Muscle of back (tissue), 13 donors: ENCODE measurements at places on chromosomes 1 and 21.

- DNase-seq = peak; percentile 20
Observed at GRCh38 chr1:212814537-212815334, 23.0 kb downstream of the TATDN3 start.

GRCh38 chr1:17567582-17567981, 28.1 kb downstream of the ARHGEF10L start:
- DNase-seq = no peak

DNA sequence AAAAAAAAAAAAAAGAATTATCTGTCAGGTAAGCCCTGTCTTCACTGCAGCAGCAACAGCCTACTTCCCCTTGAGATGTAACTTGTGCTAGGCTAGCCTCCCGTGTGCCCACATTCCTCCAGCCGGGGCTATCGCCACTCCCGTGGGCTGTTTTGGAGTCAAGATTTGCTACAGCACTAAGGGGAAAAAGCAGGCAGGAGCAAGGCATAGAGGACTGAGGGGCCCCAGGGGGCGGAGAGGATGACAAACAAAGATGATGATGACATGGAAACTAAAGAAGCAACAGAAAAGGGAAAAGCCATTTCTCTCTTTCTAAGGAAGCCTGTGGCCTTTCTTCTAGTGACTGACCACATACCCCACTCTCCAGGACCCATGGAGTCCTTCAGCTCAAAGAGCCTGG, 1.9 kb downstream of the TNFAIP8L2 start:
- no peak for DNase-seq

GRCh38 chr21:36861595-36862323, 104.7 kb downstream of the HLCS start:
- no peak for DNase-seq

DNA sequence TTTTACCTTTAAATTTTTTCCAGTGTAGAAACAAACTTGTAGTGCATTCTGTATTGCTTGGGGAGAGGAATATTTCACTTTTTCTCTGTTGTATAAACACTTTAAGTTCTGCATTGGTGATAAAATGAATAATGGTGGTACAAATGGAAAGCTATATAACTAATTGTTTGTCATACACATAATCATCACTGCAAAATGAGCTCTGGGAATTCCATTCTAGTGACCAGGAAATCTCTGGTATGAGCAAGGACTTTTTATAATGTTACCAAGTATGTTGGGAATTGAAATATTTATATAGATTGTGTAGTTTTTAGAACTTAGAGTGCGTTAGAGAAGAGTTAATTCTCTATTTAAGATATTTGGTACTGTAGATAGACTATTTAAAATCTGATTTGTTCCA, 5.0 kb upstream of the FMN2 start:
- peak; percentile 55 for DNase-seq

- no peak for DNase-seq
Observed at GRCh38 chr1:248143311-248143710, 1.6 kb upstream of the OR2M5 start.

GRCh38 chr1:195306281-195306680, 1302.0 kb downstream of the KCNT2 start:
- DNase-seq = peak; percentile 28

GRCh38 chr1:53608071-53608470, 130.9 kb downstream of the GLIS1 start:
- no peak for DNase-seq

DNA sequence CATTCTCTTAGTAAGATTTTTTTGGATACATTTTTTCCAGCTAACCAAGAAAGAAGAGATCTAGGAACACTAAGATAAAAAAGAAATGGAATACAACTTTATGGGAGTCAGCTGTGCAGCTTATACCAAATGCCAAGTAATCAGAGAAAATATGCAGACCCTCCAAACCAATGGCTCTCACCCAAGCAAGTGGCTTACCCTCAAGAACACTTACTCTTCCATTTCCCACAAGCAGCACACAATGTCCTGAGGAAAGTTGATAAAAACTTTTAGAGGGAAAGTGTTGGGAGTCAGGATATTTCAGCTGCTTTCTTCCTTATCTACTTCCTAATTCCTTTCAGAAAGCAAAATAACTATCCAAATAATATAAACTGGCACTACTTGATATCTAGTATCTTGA, 631.8 kb downstream of the RWDD3 start:
- no peak for DNase-seq

GRCh38 chr1:230424391-230425251, 1.5 kb downstream of the PGBD5 start:
- no peak for DNase-seq

GRCh38 chr1:182428043-182428442, 21.9 kb upstream of the RGSL1 start:
- no peak for DNase-seq

DNA sequence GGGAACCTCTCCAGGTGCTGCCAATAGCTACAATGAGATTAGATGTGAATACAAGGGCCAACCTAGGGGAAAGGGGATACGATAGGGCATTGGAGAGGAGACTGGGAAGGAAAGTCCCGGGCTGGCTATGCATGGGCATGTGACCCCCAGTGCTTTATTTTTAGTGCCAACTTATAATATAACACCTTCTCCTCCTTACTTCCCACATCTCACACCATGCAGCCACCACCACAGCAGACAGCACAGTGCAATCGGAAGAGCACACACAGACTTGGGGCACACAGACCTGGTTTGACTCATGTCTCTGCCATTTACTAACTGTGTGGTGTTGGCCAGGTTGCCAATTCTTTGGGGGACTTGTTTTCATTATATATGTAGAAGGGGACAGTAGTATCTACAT, 85.4 kb downstream of the TOMM20 start:
- DNase-seq = no peak

DNA sequence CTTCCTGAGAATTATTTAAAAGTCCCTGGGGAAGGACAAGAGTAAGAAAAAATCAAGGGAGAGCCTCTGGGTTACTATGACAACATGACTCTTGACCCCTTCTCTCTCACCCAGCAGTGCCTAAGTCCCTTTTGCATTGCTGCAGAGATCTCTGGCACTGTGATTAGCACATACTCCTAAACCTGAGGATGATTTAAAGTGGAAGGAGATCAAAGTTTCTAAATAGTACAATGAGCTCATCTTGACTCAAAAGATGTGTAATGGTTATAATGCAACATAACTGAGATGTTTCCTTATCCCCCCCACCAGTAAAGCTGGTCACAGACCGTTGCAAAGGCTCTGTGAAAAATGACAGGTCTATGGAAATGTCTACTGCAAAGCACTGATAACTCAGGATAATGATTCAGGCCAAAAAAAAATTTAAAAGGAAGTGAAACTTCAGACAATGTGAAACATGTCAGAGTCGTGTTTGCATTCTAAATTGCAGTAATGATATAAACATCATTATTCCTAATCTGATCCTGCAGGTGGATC, 519.2 kb downstream of the KIF26B start:
- no peak for DNase-seq

DNA sequence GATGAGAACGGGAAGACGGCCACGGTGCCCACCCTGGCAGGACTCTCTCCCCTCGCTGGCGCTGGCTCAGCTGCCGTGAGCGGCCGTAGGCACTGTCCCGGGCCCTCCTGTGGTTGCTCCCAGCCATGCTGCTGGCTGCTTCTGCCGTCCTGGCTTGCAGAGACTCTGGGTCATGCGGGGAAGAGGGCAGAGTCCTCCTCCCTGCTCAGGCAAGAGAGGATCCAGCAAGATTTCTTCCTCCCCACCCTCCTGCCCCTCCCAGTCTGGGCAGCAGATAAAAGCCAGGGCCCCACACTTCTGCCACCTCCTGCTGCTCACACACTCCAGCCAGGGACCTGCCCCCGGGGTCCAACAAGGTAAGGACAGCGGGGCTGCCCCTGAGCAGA, 60.1 kb downstream of the AGPAT3 start:
- DNase-seq = no peak

DNA sequence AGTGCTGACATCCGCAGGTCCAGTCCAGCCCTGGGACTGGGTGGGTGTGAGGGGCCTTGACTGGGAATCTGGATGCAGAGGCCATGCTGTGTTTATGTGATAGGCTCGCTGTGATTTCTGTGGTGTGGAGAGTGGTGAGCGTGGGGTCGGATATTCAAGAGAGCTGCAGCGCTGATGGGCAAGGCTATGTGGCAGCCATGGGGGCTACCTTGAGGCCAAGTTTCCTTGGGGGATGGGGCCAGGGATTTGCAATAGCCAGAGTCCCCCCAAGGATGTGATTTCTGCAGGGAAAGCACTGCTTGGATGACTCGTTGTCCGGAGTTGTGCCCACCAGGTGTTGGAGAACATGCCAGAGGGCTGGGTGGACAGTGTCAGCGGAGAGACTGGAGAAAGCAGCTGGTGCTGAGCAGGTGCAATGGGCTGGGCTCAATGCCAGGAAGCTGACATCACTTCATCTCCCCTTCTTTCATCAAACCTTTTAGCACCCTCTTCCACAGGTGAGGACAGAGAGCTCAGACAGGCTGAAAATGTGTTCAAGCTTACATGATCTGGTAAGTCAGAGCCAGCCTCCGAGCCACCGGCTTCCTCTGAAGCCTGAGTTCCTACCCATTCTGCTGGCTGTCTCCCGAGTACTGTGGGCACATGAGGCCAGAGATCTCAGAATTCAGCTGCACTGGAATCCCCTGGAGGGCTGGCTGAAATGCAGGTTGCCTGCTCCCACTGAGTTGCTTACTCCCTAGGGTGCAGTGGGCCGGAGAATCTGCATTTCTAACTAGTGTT, 132.9 kb downstream of the RHOU start:
- DNase-seq = no peak

GRCh38 chr1:17447501-17447992, 8.1 kb upstream of the RCC2 start:
- no peak for DNase-seq

DNA sequence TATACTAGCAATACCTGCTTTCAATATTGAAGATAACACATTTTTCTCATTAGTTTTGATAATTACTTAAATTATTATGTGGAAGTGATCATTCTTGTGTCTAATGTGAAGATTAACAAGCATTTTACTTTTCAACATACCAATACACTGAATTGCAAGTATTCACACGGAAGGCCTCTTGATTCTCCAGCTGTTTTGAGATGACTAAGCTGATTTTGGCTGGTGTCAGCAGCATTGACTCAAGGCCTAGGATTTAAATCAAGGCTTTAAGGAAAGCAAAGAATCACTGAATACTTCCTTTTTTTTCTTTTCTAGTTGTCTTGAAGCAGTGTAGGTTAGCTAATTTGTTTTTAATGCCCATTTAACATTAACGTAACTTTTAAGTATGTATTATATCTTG, 373.7 kb downstream of the SRGAP2C start:
- DNase-seq = peak; percentile 69

GRCh38 chr1:246308533-246309075, 198.5 kb downstream of the SMYD3 start:
- no peak for DNase-seq

DNA sequence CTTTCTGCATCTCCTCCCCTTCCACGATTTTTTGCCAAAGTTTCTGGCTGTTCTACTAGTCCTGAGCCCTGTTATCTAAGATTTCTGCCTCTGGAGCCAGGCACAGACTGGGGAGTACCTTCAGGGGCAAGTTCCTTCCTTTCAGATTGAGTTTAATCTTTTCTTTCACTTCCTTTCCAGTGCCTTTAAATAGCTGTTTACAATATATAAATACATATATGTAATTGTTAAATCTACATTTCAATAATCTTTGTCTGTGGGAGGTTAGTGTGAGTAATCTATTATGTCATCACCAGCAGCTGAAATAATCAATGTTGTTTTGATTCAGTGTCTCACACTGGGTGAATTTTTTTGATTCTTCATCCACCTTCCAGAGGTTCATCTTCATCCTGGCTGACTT, 31.8 kb downstream of the DIPK1A start:
- no peak for DNase-seq

GRCh38 chr1:98557895-98558294, 103.6 kb upstream of the SNX7 start:
- no peak for DNase-seq

- DNase-seq = peak; percentile 46
Observed at GRCh38 chr1:203702130-203702577, 62.8 kb upstream of the LAX1 start.

- DNase-seq = no peak
Observed at GRCh38 chr1:25003000-25003399, 72.9 kb upstream of the RUNX3 start.

DNA sequence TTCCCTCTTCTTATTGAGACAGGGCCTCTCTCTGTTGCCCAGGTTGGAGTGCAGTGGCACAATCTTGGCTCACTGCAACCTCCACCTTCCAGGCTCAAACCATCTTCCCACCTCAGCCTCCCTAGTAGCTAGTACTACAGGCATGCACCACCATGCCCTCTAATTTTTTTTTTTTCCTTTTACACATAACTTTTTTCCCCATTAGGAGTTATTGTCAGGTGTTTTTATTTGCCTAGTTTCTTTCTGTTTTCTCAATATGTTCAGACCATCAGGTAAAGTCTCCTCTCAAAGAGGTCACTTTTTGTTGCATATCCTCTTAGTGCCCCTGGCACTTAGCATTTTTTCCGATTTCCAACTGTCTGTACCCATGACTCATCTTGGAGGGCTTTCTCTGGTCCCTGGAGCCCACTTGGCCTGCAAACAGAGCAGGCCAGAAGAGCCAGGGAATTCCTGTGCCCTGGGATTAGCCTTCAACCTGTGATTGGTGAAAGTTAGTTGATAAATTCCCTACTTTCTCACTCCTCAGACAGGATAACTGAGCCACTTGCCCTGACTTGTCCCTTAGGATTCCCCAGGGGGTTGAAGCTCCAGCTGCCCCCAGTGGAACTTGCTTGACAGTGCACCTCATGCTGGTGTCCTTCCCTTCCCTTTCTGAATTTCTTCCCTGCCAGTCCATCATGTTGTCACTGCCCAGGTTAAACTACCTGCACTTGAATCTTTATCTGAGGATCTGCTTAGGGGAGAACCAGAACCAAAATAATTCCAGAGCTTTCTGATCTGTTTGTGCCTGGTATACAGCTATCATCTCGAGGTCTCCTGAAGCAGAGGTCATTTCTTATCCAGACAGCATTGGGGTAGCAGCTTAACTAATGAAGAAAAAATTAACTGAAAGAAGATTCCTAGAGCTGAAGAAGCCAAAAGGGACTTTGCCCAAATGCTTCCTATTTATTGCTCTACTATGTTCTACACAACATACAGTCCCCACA, 2.4 kb downstream of the NTPCR start:
- no peak for DNase-seq

DNA sequence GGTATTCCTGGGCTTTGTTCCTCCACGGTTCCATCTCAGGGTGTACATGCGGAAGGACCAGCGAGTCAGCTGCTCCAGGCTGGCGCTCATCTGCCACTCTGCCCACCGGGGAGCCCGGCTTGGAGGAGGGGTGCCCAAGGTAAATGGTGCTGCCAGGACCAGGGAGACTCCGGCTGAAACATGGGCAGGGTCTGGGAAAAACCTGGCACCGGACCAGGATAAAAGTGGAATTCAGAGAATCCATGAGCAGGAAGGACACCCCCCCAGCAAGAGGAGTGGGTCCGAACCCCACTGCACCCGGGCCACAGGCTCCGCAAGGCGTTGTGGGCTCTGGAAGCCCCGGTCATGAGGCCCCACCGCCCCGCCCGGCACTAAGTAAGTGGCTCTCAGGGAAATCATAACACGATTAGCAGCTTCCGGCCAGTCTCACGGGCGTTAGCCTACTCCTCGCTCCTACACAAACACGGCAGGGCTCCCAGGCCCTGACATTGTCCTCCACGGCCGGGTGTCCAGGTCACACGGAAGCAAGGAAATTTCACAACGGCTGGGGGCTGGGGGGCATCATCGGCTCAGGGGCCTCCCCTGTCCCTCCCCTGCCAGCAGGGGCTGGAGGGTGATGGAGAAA, 21.1 kb downstream of the MEGF6 start:
- DNase-seq = no peak

- no peak for DNase-seq
Observed at GRCh38 chr1:43616383-43616782, 33.6 kb upstream of the KDM4A start.
